Foreskin keratinocyte (primary cell): ENCODE measurements at places on chromosomes 1 and 21.

DNA sequence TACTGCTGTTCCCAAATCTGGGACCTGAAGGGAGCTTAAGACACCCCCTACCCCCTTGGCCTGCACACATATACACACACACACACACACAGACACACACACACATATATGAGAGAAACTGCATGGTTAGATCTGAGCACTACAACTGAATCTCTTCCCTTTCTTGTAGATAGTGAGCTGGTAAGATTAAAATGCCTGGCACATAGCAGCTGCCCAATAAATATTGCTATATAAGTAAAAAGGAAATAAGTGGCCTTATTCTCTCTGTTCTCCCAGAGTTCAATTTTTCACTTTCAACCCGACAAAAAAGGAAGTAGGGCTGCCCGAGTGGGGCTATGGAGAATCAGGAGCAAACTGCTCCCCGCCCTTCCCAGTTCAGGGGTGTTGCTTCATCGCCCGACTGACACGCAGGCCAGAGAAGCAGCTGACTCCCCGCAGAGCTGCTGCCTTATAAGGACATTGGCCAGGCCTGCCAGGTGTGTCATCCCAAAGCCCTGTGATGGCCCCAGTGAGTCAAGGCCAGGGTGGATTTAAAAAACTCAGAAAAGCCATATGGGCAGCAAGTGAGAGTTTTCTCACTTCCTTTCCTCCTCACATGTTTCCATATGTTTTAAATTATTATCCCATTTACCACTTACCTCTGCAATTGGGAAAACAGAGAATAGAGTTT lies 106.5 kb upstream of the SLC44A3 start:
- DNase-seq = peak; percentile 95

GRCh38 chr1:44108971-44109370 lies 9.7 kb upstream of the KLF17 start:
- DNase-seq = no peak

DNA sequence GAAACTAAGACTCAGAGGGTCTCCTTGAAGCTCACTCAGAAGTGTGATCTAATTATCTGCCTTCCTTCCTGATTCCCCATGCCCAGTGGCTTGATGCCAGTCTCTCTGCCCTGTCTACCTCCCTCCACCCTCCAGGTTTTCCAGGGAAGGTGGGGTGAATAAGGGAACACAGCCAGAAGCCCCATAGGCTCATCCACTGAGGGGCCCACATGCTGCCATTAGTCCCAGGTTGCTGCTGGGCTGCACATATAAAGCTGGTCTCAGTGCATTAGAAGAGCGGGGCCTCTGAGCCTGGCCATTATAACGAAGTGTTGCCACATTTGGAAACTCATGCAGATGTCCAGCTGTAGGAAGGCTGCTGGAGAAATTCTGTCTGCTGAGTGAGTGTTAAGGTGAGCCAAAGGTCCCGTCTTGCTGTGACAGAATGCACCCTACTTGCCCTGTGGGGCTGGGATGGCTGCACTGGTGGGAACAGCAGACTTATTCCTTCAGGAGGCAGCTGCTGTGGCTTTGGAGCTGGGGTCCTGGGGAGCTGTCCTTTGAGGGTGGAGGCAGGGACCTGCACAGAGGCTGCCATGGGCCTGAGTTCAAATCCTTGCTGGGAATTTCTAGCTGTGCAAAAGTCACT lies 2.9 kb downstream of the ADORA1 start:
- DNase-seq = no peak

GRCh38 chr1:23618586-23619083 lies 59.3 kb upstream of the ID3 start:
- DNase-seq = peak; percentile 49

GRCh38 chr1:199794105-199794863 lies 233.2 kb upstream of the NR5A2 start:
- no peak for DNase-seq

DNA sequence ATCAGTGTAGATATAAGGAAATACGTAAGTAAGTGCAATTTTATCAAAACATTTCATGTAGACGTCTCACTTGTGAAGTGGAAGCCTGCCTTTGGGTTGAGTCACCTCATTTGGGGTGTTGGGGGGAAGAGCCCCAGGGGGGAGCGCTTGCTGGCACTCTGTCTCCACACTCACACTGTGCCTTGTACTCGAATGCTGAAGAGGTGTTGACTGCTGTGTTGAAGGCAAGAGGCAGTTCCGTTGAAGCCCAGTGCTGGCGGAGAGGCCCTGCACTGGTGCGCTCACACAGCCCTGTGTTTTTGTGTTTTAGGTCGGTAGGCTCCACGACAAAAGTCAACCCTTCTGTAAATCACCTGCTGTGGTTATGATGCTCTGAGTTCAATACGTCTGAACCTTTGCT lies 131.9 kb upstream of the COL6A1 start:
- no peak for DNase-seq

DNA sequence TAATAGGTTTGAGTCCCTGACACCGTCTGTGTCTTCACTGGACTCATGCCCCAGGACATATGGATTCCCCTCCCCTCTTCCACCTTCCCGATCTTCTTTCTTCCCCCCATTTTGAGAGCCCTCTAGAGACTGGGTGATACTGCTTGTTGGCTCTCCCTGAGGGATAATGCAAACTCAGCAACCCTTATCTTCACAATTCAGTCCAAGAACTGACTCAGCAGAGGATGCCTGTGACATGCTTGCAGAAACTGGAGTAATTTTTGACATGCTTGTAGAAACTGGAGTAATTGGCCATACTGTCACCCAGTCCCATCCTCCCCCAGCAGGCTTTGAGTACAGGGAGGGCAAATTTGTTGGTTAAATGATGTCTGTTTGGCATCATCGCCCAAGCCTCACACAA lies 127.6 kb upstream of the CTTNBP2NL start:
- no peak for DNase-seq

DNA sequence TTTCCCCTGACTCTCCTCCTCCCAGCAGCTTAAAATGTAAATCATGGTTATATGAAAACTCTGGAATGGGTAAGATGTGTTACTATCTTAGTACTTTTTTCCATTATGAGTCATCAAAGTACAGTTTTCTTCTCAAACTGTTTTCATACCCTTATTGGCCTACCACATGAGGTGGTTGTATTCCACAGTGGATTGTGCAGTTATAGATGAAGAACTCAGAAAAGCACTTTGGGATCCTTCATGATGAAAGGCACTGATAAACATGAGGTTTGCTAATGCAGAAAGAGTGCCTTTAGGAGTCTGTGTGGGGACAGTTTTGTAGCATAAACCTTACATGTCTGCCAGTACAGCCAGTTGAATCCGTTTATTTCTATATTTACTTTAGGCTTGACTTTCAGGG lies 32.0 kb upstream of the MYOCOS start:
- DNase-seq = no peak

DNA sequence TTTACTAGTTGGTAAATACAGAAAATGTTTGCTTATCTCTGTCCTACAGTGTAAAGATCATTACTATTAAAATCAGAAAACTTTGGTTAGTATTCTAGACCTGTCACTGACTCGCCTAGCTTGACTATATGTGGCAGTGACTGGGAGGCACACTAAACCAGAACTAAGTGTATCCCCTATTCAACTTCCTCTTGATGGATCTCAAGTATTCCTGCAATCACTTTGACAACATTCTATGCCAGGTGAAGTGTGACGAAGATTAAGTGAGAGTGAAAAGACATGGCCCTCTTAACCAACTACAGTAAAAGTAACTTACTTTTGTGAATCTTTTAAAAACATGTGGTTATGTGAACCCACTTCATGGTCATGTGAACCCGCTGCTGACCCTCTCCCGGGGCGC lies 223.0 kb upstream of the ADAMTS5 start:
- no peak for DNase-seq

DNA sequence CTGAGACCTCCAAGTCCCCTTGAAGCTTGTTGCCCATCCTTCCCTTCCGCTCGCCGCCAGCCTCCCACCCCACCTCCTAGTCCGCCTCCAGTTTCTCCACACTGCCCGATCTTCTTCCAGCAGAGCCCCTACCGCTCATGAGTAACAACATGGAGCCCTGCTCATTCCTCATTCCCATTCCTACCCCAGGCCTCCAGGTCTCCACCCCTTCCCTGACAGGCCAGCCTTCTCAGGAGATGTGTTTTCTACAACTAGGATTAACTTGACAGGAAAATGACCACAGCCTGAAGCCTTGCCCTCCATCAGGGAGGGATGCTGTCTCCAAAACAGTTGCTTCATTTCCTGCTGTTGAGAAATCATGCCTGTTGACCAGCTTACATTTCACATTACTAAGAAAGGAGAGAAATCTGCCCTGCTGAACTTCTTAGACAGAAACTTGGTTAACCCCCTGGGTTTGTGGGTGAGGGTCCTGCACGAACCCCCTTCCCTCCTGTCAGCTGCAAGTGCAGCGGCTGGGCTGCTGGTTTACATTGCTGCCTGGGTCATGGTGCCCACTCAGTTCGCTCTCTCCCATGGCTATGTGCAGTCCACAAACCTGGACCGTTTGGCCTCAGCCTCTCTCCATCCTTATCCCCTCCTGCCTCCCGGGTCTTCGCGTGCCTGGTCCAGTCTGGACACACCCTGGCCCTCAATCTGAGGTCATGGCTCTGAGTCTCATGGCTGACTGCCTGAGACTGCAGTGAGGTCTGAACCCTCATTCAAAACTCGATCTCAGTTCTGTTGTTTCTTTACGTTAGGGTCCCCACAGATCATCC lies 16.1 kb upstream of the CHI3L1 start:
- DNase-seq = no peak

GRCh38 chr1:180141381-180141934 lies 13.2 kb upstream of the QSOX1 start:
- DNase-seq = no peak

GRCh38 chr1:220227393-220227792 lies 44.9 kb downstream of the RAB3GAP2 start:
- DNase-seq = no peak

- DNase-seq = no peak
Measured at GRCh38 chr1:90850181-90850897, 133.2 kb upstream of the BARHL2 start.

DNA sequence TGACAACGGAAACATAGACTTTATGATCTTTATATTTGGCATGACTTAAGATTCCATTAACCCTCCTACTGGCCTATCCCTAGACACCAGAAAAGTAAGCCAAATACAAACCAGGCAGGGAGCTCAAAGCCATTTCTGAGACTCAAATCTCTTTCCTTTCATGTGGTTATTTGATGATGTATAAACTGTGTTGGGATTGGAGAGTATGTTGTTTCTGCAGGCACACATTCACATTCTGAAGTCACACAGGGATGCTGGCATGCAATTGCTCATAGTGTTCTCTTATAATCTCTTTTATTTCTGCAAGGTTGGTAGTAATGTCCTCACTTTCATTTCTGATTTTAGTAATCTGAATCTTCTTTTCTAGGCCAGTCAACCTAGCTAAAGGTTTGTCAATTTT lies 5.8 kb downstream of the ZMYND12 start:
- DNase-seq = no peak

DNA sequence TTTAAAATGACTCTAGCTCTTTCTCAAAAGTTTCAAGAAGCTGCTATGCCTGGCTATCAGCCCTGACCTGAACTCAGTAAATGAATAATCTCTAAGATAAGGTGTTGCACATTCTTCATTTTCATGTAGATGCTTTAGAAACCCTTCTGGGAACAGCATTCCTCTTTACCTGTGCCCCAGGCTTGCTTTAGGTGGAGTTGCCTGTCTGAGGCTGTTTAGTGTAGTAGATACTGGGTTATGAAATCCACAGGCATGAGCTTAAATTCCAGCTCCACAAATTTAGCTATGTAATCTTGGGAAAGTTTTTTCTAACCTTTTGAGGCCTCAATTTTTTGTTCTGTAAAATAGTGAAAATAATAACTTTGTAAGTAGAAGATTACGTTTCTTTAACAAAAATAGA lies 41.6 kb downstream of the ATP6V1G3 start:
- DNase-seq = peak; percentile 40

- no peak for DNase-seq
Measured at GRCh38 chr21:37630872-37631271, 264.3 kb downstream of the DYRK1A start.

- DNase-seq = peak; percentile 7
Measured at GRCh38 chr1:169528215-169529067, 42.7 kb upstream of the SLC19A2 start.

- DNase-seq = peak; percentile 67
Measured at GRCh38 chr1:151475175-151475574, 15.9 kb upstream of the POGZ start.

DNA sequence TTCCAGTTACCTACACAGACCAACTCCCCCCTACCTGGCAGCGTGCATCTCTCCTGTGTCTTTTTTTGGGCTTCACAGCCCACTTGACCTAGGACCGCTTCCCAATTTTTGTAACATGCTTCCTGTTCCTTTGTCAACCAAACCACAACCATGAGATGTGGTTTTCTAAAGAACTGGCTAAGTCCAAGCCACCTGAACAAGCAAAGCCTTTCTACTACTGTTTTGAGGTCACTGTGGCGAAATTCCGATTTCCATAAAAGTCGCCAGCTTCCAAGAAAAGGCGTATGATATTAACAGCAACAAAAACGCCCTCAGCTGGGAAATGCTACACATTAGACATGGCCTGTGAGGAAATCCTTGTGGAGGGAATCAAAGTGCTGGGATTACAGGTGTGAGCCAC lies 12.7 kb upstream of the AK2 start:
- DNase-seq = no peak

DNA sequence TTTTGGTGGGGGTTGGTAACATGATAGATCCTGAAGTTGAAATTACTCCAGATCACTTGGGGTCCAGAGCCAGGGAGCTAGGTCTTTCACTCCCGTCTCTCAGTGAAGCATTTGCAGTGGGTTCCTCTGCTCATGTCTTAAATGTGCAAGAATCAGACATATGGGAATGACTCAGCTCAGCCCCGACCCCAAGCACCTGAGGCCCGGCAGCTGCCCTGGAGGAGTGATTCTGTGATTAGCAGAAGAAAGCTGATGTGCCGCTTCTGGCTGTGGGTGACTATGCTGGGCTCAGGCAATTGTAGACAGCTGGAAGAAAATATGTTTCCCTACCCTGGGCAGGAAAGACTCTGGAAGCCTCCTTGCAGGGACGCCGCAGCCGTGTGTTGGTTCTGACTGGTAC lies 601.7 kb downstream of the NPHP4 start:
- DNase-seq = no peak

DNA sequence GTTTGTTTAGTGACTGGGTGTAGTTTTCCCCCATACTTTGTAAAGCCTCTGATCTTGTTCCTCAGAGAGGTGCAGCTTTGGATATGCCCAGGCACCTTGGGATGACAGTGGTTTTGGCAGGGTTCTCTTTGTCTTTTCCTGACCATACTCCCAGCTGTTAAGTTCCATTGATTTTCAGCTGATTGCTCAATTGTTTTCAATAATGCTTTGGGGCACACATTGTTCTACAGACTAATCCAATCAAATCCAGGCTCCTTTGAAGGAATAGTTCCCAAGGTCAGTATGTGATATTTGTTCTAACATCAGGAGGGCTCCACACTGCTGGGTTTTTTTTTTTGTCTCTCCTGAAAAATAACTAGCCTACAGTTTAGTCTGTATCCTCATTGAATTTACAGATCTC lies 24.8 kb downstream of the PPP2R5A start:
- DNase-seq = no peak

GRCh38 chr1:157771661-157772425 lies 5.1 kb downstream of the FCRL2 start:
- no peak for DNase-seq

GRCh38 chr1:203271962-203272632 lies 33.2 kb upstream of the BTG2 start:
- DNase-seq = no peak

- no peak for DNase-seq
Measured at GRCh38 chr1:114718661-114719423, 2.3 kb upstream of the NRAS start.
